ENCODE measurements at places on chromosomes 2 and 18.

- no peaks in the 10 kb centered on the region for H3K36me3 ChIP-seq
Observed at GRCh38 chr18:48486754-48487153, 52.1 kb upstream of the CTIF start.

- DNase-seq: no peak
- peaks cover 4% of the 10 kb centered on the region for H3K4me1 ChIP-seq
- H3K27me3 ChIP-seq: no peaks in the 10 kb centered on the region
- no peak overlapping the region for H3K4me3 ChIP-seq
Observed at GRCh38 chr2:20479835-20480234, 33.0 kb downstream of the RHOB start.

GRCh38 chr2:72001937-72002690, 145.5 kb downstream of the CYP26B1 start:
- H3K36me3 ChIP-seq: no peaks in the 10 kb centered on the region
- no peak for DNase-seq
- peaks cover 2% of the 10 kb centered on the region for H3K4me1 ChIP-seq
- peaks cover 40% of the 10 kb centered on the region for H3K27me3 ChIP-seq
- H3K4me3 ChIP-seq: no peak overlapping the region
- H3K27ac ChIP-seq: no peak overlapping the region

- peak overlapping the region; percentile 93 for H3K4me3 ChIP-seq
- H3K27ac ChIP-seq: no peak overlapping the region
- no peak for DNase-seq
- no peaks in the 10 kb centered on the region for H3K27me3 ChIP-seq
- H3K4me1 ChIP-seq: peaks cover 38% of the 10 kb centered on the region
Observed at GRCh38 chr2:28399956-28400355, 7.3 kb downstream of the FOSL2 start.

DNA sequence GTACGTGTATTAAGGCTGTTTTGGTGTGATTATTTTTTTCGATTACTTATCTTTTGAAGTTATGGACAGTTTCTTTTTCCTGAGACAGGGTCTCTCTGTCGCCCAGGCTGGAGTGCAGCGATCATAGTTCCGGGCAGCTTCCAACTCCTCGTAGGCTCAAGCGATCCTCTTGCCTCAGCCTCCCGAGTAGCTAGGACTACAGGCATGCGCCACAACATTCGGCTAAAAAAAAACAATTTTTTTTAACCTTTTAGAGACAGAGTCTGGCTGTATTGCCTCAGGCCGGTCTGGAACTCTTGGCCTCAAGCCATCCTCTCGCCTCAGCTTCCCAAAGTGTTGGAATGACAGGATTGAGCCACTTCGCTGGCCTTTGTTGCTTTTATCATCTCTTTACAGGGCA, 945 bp downstream of the HAT1 start:
- DNase-seq: peak; percentile 64
- no peaks in the 10 kb centered on the region for H3K36me3 ChIP-seq
- no peak overlapping the region for H3K27ac ChIP-seq
- no peaks in the 10 kb centered on the region for H3K27me3 ChIP-seq

- no peak overlapping the region for H3K27ac ChIP-seq
- H3K4me1 ChIP-seq: no peaks in the 10 kb centered on the region
- peaks cover 13% of the 10 kb centered on the region for H3K27me3 ChIP-seq
- DNase-seq: no peak
- no peaks in the 10 kb centered on the region for H3K36me3 ChIP-seq
Observed at GRCh38 chr2:42392191-42392590, 31.2 kb upstream of the COX7A2L start.

- peaks cover 65% of the 10 kb centered on the region for H3K4me1 ChIP-seq
- H3K36me3 ChIP-seq: no peaks in the 10 kb centered on the region
- H3K27me3 ChIP-seq: no peaks in the 10 kb centered on the region
- H3K27ac ChIP-seq: no peak overlapping the region
- H3K4me3 ChIP-seq: no peak overlapping the region
Observed at GRCh38 chr2:20182241-20182931, 42.5 kb downstream of the SDC1 start.

DNA sequence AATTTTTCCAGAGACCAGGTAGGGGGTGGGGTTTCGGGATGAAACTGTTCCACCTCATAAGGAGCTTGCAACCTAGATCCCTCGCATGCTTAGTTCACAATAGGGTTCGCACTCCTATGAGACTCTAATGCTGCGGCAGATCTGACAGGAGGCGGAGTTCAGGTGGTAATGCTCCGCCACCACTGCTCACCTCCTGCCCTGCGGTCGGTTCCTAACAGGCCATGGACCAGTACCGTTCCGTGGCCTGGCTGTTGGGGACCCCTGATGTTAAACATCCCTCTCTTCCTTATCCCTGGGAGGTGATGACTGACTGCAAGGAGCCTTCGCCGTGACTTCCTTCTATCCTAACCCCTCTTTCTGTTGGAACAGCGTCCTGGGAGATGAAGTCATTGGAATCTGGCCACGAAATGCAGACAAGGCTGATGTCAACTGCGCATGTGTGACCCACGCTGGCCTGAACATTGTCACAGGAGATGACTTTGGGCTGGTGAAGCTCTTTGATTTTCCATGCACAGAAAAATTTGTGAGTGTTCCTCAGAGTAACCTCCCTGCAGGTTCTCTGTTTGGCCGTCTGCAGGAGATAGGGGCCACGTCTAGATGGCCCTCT, 82.4 kb downstream of the RTN4 start:
- no peak overlapping the region for H3K4me3 ChIP-seq
- no peaks in the 10 kb centered on the region for H3K27me3 ChIP-seq
- DNase-seq: no peak
- H3K4me1 ChIP-seq: no peaks in the 10 kb centered on the region

GRCh38 chr2:16413947-16414346, 251.7 kb downstream of the CYRIA start:
- DNase-seq: no peak
- no peak overlapping the region for H3K27ac ChIP-seq
- H3K27me3 ChIP-seq: no peaks in the 10 kb centered on the region
- H3K4me1 ChIP-seq: no peaks in the 10 kb centered on the region

- H3K4me1 ChIP-seq: peaks cover 14% of the 10 kb centered on the region
- H3K36me3 ChIP-seq: no peaks in the 10 kb centered on the region
- peak overlapping the region; percentile 56 for H3K4me3 ChIP-seq
- DNase-seq: peak; percentile 79
Observed at GRCh38 chr18:76496194-76496890, 1.3 kb upstream of the ZNF516 start.

DNA sequence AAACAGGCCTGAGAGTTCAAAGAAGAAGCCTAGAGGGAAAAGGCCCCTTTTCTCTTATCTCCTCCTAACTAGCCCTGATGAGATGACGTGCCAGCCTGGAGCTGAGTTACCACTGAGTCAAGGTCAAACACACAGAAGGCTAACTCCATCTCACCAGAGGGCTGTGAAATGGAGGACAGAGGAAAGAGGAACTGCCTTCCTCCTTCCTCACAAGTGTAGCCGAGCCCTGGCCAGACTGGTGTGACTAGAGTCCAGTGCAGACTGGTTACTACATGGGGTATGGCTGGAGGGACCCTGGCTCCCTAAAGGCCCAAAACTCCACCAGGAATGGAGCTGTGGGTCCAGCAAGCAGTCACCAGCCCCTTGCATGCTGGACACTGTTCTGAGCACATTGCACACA, 35.7 kb upstream of the GYPC start:
- H3K27ac ChIP-seq: no peak overlapping the region
- DNase-seq: no peak
- H3K27me3 ChIP-seq: no peaks in the 10 kb centered on the region
- no peaks in the 10 kb centered on the region for H3K4me1 ChIP-seq

GRCh38 chr2:9388950-9389911, 34.1 kb downstream of the ITGB1BP1 start:
- H3K4me1 ChIP-seq: peaks cover 38% of the 10 kb centered on the region
- H3K27ac ChIP-seq: no peak overlapping the region
- no peaks in the 10 kb centered on the region for H3K27me3 ChIP-seq
- no peak overlapping the region for H3K4me3 ChIP-seq

DNA sequence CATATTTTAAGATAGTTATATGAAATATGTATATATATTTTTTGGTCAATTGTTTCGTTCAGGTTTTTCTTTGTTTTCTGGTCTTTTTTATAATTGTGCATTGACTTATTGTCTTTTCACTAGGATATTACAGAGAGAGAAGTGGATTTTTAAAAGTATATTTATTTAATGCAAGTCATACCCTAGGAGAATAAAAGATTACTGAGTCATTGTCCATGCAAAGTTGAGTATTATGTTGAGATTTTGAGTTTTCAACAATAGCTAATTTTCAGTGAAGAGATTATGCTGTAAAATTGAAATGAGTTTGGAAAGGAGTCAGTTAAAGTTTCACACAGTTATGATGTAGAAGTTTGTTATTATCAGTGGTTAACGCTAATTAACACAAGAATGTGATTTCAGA, 203.6 kb upstream of the SPRED2 start:
- H3K36me3 ChIP-seq: no peaks in the 10 kb centered on the region
- no peak overlapping the region for H3K27ac ChIP-seq
- peaks cover 4% of the 10 kb centered on the region for H3K4me1 ChIP-seq

- peak within 1 kb of the TSS; percentile 94 for H3K4me3 ChIP-seq
- peaks cover 18% of the 10 kb centered on the region for H3K36me3 ChIP-seq
- H3K27ac ChIP-seq: peak within 1 kb of the TSS; percentile 43
- peak; percentile 89 for DNase-seq
- no peaks in the 10 kb centered on the region for H3K27me3 ChIP-seq
Observed at GRCh38 chr2:85611705-85612587, at the start of gene C2orf68. C2orf68 (minus strand) TSS chr2:85612066; CDS start chr2:85611984, 82 bp downstream.

GRCh38 chr18:7492385-7492784, 74.7 kb upstream of the PTPRM start:
- H3K4me3 ChIP-seq: no peak overlapping the region
- H3K4me1 ChIP-seq: no peaks in the 10 kb centered on the region
- H3K27me3 ChIP-seq: peaks cover 5% of the 10 kb centered on the region
- no peak for DNase-seq
- no peaks in the 10 kb centered on the region for H3K36me3 ChIP-seq

GRCh38 chr2:7032371-7032770, 115.2 kb downstream of the RNF144A start:
- H3K27ac ChIP-seq: no peak overlapping the region
- no peaks in the 10 kb centered on the region for H3K27me3 ChIP-seq
- H3K4me1 ChIP-seq: peaks cover 4% of the 10 kb centered on the region
- H3K4me3 ChIP-seq: no peak overlapping the region
- DNase-seq: no peak
- peaks cover 76% of the 10 kb centered on the region for H3K36me3 ChIP-seq
